ENCODE measurements at places on chromosomes 2 and 18.

DNA sequence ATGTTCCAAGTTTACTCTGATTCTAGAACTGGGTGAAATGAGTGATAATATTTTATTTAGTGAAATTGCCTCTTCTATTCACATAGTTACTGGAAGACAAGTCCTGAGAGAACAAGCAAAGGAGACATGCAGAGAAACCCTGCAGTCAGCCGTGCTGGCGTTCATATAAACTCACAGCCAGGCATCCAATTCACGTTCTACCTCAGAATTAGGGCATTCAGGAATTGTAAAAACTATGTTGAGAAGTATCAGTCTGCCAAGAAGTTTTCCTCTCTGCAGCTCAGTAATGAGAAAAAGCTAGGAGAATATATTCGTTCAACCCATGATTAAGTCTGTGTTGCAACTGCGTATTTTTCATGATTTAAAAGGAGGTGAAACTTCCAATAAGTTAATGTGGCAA is 156.2 kb upstream of the DSEL start:
- DNase-seq = no peak

DNA sequence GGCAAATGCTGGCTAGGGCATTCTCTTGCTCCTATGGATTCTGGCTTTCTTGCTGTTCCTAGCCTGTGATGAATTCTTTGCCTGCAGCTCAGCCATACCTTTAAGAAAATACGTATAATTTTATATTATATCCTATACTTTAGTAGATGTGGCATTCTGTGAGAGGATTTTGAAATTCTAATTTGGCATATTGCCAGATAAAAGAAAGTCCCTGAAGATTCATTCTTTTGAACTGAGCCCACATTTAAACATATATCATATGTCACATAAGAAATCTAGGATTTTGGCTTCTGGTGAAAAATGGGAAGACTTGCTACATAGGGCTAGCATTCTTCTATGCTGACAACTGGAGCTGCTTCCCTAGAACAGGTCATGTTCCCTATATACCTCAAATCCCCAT is 91.4 kb upstream of the LYPD1 start:
- DNase-seq = no peak

- peak; percentile 97 for DNase-seq
Observed at GRCh38 chr2:213284105-213285090, at the start of gene SPAG16. Gene SPAG16, plus strand, starts transcription at chr2:213284464.

DNA sequence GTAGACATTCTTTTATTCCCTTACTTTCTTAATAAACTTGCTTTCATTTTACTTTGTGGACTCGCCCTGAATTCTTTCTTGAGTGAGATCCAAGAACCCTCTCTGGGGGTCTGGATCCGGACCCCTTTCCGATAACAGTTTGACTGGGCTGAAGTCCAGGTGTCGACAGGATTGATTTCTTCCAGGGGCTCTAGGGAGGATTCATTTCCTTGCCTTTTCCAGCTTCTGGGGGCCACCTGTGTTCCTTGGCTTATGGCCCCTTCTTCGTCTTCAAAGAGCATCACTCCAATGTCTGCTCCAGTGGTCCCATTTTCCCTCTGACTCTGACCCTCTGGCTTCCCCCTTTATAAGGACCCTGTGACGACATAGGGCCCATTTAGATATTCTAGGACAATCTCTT is 67.5 kb downstream of the COPS8 start:
- DNase-seq = no peak

DNA sequence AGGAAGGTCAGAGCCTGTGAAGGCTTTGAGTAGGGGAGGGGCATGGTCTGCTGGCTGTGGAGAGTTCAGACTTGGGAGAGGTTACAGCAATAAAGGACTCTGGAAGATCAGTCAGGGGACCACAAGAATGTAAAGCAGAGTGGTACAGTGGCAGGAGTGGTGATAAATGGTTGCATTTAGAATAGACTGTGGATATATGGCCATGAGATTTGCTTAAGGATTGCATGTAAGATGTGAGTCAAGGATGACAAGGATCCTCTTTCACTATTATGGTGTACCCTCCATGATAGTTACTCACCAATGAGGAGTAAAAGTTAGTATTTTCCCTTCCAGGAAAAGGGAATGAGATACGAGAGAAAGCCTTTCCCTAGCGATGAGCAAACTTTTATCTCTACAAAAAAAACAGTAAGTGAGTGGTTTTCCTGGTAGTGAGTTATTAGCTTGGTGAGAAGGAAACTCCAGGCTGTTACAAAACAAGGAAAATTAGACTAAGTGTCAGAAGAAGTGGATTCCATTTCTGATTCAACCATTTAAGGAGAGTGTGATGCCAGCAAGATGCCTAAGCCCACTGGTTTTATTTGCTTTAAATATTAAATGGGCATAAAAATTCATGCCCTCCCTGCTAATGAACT is 818.0 kb upstream of the ACVR2A start:
- DNase-seq = no peak

DNA sequence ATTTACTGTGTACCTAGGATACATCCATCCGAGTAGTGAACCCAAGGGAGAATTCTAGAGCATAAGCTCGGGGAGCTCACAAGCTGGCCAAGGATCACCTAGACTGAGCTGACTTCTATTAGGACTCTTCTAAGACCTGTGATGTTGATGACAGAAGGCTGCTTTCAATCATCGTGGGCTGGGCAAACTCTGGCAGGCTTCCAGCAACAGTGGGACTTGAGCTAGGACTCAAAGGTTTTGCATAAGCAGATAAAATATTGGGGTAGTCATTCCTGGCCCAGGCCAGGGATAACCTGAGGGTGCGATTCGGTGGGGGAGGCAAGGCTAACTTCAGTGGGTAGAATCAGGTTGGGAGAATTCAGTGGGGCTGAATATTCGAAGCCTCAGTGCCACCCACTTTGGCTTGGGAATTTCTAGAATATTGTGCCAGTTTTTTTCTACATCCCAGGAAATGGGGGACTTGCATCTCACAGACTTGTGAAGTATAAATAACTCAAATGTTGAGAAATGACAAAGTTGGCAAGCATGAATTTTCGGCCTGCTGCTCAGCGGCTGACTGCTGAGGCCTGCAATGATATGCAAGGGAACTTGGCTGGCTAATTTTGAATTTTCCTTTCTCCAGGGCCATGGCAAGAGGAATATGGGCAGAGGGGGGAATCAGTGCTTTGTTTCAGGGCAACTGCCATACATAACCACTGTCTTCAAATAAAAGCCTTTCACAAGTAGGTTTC is 274.3 kb downstream of the PRKCE start:
- DNase-seq = no peak

DNA sequence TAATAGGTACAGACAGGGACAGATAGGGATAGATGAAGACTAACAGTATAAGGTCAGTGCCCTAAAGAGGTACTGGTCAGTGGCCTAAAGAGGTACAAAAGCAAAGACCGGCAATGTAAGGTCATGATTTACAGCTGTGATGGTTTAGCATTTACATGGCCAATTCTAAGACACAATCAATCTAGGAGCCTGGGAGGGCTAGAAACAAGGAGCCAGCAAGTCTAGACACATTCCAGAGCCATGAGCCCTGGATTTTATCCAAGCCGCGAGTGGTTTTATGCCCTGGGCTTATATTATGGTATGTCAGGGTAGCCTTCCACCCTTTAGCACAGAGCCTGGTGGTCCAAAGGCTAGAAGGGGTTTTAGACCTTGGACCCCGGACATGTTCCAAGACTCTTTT is 124.2 kb downstream of the CBLN2 start:
- no peak for DNase-seq

- peak; percentile 22 for DNase-seq
Observed at GRCh38 chr2:26849056-26849999, 1.4 kb downstream of the DPYSL5 start.

DNA sequence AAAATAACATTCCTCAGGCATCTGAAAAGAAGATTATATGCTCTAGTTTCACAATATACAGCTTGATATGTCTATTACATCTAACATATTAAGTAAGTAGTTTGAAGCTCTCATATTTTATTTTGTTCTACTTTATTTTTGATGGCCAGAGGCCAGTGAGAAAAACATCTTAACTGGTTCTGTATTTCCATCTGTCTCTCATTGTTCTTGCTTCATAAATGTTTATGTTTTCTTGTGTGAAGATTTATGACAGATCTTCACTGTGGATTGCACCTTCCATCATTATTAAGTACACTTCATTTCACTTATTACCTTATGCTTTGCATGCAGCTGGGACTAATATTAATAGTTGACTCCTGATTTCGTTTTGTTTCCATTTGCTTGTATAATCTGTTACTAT is 511.2 kb downstream of the TSN start:
- DNase-seq = no peak

DNA sequence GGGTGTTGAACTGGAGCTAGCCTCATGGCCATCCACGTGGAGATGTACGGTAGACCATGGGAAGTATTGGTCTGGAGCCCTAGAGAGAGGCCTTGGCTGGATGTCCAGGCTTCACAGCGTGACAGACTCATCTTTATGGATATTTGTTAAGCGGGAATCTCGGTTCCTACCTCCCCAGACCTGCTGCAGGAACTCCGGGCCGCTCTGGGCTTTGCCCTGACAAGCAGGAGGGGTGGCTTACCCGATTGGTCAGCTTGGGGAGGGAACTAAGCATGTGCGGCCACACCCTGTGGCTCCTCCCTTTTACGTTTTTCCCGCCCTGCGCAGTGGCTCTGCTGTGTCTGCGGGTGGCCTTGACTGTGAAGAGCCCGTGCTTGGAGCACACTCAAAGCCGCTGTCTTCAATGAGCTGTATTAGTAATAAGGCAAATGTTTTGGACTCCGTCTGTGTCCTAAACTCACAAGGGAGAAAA is 52.3 kb downstream of the PAPOLG start:
- no peak for DNase-seq

DNA sequence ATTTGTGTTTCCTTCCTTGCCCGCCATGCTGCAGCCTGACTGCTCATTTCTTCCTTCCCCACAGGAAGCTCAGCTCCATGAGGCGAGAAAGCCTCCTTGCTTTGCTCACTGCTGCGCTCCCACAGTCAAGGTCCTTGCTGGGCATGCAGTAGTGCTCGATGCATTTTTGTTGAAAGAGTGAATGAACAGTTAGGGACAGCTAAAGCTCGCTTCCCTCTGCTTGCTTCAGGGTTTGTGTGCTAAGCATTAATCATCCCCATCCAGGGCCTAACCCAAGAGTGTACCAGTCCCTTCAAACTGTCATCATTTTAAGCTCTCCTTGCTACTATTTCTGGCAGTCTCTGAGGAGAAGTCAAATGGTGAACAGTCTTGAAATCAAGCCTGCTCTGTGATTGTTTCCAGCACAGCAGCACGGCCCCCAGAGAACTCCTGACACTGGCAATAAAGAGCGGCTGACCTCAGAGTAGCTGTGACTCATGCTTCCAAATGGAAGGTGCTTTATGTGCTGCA is 171.7 kb upstream of the SOX11 start:
- no peak for DNase-seq

DNA sequence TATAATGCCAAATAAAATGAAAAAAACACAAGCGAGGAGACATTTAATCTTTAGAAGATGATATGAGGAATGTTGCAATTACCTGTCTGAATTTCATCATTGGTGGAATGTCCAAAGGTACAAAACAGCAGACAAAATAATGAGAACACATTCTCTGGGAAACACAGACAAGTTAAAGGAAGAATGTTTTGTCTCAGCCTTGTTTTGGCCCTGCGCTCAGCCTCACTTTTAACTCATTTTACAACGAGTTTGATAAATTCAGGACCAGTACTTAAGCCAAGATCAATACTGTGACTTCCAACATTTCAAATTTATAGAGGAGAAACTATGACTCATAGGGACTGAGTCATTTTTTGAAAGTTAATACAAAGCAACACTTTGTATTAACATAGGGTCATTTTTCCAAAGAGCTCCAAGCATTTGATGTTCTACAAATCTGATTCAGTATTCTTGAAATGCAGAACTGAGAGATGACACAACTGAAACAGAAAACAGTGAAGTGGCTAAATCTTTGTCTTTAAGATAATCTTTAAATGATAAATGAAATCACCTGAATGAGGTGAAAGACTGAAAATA is 833.2 kb upstream of the CHAC2 start:
- DNase-seq = no peak

DNA sequence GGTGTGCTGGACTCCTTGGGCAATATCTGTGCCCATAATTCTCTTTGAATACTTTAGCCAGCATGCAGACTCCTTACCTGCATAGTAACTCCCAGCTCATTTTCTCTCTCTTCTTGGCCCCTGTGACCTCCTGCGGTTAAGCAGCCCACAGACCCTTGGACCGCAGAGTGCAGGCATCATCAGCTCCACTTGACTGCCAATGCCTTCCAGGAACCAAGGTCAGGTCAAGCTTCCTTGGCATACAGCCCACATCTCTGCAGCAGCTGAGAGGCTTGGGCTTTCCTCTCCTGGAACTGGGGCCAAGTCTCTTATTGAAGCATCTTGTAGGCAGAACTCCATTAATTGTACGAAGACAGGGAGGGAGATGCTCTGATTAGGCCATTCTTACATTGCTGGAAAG is 130.1 kb upstream of the PIEZO2 start:
- DNase-seq = no peak

GRCh38 chr2:138030459-138030858 is 66.2 kb downstream of the HNMT start:
- DNase-seq = no peak

- no peak for DNase-seq
Observed at GRCh38 chr2:147310335-147311057, 534.3 kb upstream of the ACVR2A start.

GRCh38 chr2:122179492-122180165 is 424.2 kb downstream of the TSN start:
- DNase-seq = no peak
